ENCODE measurements at places on chromosomes 5 and 9. TPM values are rescaled to one million over a fixed set of nuclear protein-coding genes. Genes with fewer than 3 reads are reported as not detected.

Gene ST8SIA4
- total RNA-seq: 4.6 TPM

Gene HDAC3
- total RNA-seq: 34.1 TPM

Gene LCN6
- 4.5 TPM for total RNA-seq

Gene BHMT
- total RNA-seq: not detected

Gene GPR150
- total RNA-seq: not detected

Gene LHX6
- 10.8 TPM for total RNA-seq

Gene CAMK4
- 0.48 TPM for total RNA-seq

GRCh38 chr5:56766926-56767325 is 48.4 kb upstream of the MAP3K1 start:
- no peak for DNase-seq

DNA sequence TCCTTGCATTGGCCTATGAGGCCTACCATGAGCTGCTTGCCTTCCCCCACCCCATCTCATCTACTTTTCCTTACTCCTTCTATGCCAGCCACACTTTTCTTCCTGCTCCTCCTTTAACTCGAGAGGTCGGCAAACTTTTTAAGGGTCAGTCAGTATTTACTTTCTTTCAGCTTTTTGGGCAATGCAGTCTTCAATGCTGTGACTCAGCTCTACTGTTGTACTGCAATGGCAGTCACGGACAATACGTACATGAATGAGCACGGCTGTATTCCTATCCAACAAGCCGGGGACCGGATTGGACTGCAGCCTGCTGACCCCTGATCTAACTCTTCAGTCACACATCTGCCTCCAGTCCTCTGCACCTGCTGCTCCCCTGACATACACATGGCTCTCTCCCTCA is 602 bp upstream of the ACTL7A start:
- DNase-seq: no peak

DNA sequence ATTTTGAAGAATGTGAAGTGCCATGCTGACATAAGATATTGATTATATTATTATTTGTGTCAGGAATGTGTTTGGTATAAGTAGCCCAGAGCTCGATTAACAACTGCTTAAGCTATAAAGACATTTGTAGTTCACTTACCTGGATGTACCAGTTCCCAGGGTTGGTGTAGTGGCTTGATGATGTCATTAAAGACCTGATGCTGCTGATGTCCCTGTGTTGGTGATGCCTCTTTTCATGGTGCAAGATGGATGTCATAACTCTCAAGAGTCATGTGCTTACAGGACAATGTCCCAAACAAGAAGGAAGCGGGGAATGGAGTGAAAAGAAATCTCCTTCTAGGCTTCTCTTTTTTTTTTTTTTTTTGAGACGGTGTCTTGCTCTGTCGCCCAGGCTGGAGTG is 11.5 kb upstream of the GDNF start:
- DNase-seq: no peak

DNA sequence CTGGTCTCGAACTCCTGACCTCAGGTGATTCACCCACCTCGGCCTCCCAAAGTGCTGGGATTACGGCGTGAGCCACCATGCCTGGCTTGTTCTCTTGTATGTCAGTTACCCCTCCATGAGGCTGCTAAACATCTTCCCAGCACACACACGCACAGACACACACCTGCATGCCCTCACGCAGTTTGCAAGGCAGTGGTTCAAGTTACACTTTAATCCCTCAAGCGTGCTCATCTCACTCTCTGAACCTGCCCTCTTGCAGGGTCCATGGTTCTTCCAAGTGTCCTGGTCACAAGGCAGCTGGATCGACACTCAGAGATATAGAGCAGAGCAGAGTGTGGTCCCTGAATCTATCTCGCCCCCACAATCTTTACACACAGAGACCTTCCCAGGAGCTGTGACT is 34.1 kb upstream of the RUFY1 start:
- DNase-seq: no peak

DNA sequence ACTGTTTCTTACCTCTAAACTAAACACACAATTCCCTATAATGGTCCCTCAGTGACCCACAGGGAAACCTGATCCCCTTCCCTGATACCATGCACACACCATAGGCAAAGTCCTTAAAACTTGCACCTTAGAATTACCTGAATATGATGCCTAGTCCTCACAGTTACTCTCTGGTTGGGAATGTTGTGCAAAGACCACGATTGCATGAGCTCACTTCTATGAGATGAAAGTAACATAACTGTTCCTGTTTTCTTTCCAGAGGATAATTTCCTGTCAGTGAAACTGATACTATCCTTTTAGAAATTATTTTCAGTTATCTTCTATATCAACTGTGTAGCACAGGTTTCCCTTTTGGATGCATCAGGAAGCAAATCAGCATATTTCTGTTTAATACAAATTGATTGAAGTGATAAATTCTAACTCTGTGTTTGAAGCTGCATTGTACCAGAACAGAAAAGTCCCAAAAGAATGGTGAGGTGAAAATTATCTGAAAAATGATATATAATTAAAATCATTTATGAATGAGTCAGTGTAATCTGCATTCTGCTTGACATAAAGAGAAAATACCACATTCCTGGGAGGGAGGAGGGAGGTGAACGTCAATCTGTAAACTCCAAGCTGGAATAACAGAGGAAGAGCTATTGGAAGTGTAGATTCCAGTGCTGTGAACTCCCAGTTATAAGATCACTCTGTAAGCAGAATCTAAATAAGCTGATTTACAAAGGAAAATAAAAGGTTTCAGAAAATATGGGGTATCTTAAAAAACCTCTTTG is 51.2 kb upstream of the TNFAIP8 start:
- no peak for DNase-seq
